ENCODE measurements at places on chromosomes 16 and 17.

DNA sequence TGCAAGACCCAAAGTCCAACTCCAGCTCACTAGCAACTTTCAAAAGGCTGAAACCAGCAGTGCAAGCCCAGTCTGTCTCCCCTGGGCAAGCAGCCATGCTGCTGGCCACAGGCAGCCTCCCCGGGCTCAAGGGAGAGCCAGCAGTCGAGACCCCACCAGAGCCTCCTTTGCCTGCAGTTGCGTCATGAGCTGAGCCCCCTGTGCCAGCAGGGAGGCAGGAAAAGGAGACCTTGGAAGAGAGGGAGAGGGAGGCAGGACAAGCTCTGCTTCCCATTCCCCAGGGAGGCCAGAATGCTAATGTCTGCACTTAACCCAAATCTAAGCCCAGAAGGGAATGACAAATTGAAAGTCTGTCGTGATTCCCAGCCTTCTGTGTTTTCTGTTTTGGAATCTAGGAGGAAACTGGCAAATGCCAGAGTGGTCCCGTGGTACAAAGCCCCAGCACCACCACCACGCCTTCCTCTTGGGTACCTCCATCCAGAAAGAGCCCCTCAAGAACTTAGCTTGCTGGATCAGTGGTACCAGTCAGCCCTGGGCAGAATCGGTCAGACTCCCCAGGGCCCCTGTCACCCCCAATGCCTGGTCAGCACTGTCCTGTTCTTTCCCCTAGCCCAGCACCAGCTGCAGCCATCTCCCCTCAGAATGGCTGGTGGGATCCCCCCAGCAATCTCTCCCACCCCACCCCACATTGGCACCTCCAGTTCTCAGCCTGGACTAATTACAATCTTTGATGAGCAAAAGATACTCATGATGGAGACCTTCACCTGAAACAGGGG lies 99.3 kb upstream of the TNRC6C start:
- DNase-seq, result no peak

DNA sequence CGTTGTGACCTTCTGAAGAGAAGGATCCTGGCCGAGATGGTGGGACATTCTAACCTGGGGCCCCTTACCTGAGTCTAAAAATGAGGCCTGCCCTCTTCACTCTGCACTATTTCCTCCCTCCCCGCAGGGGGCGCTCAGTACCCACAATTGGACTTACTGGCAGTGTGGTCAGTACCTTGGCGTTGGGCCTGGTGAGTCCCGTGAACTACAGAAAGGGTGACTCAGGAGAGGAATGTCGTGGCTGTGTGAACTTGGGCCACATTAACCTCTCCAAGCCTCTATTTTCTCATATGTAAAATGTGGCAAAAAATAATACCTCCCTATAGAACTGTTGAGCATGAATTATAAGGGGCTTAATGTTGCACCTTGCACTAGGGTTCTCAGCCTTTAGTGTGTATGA lies 3.9 kb downstream of the RSAD1 start:
- peak; percentile 99 for DNase-seq

DNA sequence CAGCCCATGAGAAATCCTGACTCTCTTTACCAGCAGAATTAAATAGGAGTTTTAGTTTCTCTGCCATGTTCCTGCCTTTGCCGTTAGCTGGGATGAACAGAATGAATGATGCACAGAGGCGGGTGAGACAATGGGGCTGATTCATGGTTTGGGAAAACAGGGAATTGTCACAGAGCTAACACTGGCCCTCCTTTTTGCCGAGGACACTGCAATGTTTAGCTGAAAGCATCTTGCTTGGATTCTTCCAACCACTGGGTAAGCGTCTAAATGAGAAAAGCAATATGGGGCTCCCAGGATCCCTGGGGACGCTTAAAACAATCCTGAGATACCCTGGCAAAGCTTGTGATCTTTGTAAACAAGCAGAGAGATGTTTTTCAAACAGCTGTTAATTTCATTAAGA lies 12.8 kb upstream of the PAFAH1B1 start:
- peak; percentile 30 for DNase-seq

- no peak for DNase-seq
These were observed 108.5 kb downstream of the CYB561 start for GRCh38 chr17:63337579-63337978.

GRCh38 chr17:39626171-39627046 lies at the start of gene PPP1R1B:
PPP1R1B (plus strand) TSS chr17:39626952; CDS start chr17:39627393, 441 bp downstream.
- peak; percentile 24 for DNase-seq

Data from GM23248 (cell line).